Stimulated activated CD4-positive, alpha-beta T cell treated with anti-CD3 and anti-CD28 coated beads, Interleukin-2, amount 100 ng/mL, for 4 hours (primary cell): ENCODE measurements at places on chromosomes 12 and 14.

DNA sequence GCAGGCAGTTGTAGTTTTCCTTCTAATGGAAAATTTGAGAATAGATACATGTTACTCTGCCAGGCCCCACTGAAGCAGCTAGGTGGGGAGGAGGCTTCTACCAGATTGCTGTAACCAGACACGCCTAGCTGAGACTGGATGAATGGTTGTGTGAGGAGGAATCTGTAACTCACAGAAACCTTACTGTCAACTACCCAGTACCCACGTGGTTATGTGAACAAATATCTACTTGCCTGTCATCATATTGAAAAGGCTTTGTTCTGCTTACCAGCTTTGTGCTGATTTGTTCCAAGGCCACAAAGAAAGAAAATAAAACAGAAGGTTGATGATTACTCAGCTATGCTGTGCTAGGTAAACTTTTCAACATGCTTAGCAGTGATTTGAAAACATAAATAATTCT, 167.2 kb downstream of the CAPZA3 start:
- DNase-seq, result no peak

DNA sequence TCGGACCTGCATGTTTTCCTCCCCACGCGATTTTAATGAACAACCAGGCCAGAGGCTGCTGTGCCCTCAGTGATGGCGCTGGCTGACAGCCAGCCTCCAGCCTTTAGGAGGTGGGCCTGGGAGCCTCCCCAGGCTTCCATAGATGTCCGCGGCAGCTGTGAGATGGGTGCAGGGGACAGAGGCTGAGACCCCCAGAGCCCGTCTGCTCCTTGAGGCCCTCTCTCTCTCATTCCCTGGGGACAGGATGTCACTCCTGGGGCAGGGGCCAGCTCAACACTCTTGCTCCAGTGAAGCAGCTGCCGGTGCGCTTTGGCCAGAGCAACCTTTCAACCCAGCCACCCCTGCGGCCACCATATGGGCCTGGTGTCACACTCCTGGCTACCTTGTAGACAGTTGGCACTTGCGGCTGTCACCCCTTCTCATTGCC, 24.8 kb downstream of the MVK start:
- DNase-seq, result no peak

GRCh38 chr12:56836317-56836716, 73.2 kb downstream of the HSD17B6 start:
- no peak for DNase-seq

DNA sequence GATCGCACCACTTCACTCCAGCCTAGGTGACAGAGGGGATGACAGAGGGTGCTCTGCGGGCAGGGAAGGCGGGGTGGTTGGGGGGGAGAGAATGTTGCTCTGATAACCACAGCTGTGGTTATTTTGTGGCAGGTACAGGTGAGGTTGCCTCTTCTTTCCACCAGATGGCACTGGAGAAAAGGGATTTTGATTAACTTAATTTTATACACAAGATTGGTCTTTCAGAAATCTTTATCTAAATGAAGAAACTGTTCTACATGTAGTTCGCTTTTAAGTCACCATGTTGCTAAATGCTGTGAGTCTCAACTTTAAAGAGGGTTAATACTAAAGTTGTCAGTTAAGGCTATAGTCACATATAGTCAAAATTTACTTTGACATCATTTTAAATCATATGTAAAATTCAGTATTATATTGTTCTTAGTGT, 25.7 kb downstream of the FGF23 start:
- peak; percentile 2 for DNase-seq

DNA sequence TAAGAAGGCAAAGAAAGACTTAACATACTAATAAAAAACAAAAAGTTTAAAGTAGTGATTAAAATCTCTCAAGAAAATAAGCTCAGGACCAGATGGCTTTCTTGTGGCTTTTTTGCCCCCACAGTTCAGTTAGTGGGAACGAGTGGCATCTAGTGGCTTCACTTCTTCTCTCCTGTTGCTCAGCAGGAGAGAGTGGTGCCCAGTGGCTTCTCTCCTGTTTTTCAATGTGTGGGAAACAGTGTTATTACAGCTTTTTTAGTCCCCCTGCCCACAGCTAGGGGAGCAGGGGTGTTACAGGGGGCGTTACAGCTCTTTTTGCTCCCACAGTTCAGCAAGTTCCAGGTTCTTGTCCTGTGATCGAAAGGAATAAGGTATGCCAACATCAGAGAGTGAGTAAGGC, 135.2 kb downstream of the RERGL start:
- no peak for DNase-seq

DNA sequence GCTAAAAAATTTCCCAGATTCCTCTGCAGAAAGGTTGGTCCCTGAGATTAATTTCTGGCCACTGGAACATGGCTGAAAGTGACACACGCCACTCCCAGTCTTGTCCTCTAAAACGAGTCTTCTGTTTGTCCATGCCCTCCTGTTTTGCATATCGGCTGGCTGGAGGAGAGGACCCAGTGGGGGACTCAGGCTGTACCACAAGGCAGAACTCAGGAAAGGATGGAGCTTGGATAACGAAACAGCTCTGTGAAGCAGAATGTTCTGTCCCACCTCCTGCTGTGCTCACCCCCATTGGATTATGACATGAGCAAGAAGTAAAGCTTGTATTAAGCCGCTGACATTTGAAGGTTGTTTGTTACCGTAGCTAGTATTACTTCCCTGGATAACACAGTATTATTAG, 856.2 kb downstream of the BCL11B start:
- no peak for DNase-seq

DNA sequence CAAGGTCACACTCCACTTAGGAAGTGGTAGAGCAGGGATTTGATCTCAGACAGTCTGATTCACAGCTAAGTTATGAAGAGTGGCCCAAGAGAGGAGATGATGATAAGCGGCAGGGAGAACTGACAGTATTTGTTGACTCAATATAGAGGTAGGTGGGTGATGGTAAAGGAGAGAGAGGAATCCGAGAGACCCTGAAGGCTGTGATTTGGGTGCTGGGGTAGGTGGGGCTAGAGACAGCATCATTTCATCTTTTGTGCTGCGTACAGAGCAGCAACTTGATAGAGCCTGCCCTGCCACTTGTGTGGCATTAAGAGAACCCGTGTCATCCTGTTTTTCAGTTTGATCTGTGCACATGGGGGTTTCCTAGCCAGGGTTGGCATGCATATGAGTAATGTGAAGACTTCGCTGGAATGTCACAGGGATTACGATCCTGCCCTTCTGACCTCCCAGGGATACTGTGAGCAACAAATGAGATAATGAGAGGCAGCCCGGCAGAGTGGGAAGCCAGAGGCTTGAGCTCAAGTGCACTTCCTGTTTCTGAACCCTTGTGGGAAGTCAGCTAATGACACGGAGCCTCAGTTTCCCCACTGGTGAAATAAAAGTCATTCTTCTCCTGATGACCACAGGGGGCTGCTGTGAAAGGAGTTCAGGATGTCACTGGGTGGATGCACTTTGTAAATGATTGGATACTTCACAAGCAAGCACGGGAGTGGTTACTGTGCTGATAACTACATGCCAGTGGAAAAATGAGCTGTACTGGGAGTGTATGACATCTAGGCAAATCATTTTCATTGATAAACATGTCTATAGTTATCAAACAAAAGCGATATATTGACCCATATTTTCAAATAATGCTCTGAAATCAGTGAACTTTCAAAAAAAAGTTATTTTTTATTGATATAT, 59.5 kb upstream of the IGF1 start:
- no peak for DNase-seq

DNA sequence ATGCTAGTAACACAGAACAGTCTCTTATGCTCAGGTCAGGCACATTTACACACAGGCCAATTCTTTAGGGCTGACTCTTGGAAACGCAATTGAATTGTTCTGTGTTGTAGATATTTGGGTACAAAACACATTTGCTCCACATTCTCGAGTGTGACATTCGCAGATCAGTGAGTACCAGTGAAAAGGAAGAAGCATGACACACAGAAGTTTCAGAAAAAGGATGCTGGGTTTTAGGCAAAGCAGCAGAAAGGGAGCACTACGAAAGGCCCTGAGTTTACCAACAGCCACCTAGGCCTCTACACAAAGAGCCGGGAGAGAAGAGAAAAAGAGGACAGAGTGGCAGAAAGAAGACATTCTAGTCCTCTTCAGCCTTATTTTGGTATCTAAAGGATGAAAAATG, 254.4 kb upstream of the BTG1 start:
- no peak for DNase-seq

GRCh38 chr12:15212930-15213329, 8.3 kb downstream of the RERG start:
- DNase-seq, result no peak

DNA sequence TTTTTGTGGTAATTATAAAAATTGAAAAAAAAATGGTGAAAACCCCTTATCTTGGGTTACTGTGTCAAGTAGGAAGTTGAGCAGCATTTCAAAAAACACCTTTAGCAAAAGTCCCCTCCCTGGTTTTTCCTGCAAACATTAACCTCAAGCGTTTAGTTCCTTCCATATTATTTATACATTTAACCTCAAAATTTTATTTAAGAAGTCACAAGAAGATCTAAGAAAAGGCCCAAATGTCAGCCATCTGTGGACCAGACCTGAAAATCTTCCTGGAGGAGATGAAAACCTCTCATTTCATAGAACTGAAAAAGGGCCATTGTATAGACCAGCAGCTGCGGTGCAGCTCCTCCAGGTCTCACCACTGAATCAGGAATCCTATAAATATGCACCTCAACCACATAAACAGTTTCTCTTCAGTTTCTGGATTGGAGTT, 40.4 kb upstream of the BTG1 start:
- DNase-seq, result no peak

DNA sequence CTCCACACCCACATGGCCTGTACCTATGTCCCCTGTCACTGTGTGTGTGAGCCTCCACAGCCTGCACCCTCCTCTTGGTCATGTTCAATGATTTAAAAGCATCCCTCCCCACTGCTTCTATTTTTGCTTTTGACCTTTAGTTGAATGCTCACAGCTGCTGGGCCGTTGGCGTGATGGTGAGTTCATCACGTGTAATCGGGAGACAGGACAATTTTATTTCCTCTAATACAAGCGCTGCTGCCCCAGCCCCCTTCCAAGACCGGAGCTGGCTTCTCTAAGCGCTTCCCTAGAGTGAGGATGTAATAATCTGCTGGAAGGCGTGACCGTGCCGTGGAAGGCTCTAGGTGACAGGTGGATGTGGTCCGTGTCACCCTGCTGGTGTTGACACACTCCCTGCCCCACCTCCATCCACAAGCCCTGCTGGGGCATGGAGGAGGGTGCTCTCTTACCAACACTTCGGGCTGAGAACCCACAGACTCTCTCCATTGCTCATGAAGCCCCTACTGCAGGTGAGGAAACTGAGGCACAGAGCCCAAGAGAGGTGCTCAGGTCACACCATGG, 25.4 kb downstream of the CCDC85C start:
- DNase-seq, result no peak

- no peak for DNase-seq
Observed at GRCh38 chr12:2876431-2877046, 435 bp downstream of the FOXM1 start.

DNA sequence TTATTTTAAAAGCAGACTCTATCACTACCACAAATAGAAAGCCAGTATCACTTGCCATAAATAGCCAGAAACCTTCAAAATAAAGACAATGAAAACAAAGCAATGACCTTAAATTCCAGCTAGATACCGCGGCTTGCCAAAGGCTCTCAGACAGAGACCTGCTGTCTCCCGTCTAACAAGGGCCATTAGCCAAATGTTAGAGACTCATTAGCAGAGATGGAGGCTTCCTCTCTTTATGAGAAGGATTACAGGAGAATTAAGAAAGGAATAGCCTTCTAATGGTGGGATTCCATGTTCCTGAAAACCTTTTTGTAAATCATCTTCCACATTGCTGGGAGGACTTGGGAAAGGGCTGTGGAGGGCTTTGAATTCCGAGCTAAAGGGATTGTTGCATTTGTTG, 206.7 kb downstream of the AACS start:
- no peak for DNase-seq

- no peak for DNase-seq
Observed at GRCh38 chr12:93379981-93380361, 2.2 kb downstream of the NUDT4 start.

- peak; percentile 34 for DNase-seq
Observed at GRCh38 chr12:131608740-131609690, 101.9 kb upstream of the SFSWAP start.

DNA sequence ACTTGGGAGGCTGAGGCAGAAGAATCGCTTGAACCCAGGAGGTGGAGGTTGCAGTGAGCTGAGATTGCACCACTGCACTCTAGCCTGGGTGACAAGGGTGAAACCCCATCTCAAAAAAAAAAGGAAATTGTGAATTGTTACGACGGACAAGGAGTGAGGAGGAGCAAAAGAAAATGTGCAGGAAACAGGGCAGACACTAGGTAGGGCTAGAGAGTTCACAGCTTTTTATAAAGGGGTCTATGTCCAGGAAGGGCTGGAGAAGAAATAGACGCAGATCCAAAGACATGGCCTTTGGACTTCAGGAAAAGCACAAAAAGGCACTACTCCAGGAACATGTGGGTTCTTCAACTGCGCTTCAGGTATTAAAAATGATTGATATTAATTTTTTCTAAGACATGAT, 34.4 kb downstream of the ATG14 start:
- DNase-seq, result no peak

DNA sequence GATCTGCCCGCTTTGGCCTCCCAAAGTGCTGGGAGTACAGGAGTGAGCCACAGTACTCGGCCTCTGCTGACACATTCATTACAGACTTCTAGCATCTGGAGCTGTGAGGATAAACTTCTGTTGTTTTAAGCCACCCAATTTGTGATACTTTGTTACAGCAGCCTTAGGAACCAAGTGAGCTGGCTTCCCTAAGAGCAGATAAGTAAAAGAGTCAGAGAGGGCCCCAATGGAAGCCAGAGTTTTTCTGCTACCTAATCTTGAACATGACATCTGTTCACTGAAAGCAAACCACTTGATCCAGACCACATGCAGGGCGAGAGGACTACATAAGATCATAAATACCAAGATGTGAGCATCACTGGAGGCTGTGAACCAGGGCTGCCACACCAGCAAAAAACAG, 3.7 kb upstream of the MAPKAPK5 start:
- no peak for DNase-seq

DNA sequence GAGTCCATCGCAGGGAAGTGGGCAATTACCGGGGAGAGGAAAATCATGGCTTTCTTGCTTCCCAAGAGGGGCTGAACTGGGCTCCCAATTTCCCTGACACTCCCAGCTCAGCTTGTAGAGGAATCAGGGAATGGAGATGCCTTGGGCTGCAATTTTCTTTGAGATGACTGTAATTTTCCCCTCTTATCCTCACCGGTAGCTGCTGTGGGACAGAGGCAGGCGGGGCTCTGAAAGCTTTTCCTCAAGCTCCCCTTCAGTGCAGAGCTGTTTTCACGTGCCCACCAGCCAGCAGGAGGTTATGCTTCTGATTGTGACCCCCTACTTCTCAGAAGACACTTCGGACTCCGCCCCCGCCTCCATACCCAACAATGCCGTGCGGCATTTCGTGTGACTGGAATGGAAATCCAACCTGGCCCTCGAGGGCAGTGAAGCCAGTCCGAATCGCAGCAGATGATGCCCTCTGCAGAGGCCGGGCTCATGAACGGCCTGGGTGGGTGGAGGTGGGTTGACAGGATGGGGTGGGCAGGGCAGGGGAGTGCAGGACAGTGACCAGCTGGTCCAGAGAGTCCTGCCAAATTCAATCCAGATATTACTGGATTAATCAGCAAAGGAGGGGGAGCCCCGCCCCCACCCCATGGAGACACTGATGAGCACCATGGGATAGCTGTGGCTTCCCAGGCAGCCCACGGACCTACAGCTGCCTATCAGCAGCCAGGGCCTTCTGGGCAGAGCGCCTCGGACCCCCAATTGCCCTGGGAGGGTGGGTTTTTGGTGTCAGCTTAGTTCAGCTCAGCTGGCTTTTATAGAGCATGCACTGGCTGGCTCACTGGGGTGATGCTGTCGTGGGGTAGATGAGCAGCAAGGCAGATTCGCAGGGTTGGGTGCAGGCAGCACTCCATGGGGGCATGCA, 37.6 kb downstream of the RTL1 start:
- DNase-seq, result no peak

GRCh38 chr12:46468160-46468559, 95.6 kb upstream of the SLC38A2 start:
- no peak for DNase-seq
